Kasumi-1 (cell line): ENCODE measurements at places on chromosomes 4 and X.

- no peak for DNase-seq
Observed at GRCh38 chrX:42189576-42189975, 266.2 kb upstream of the CASK start.

DNA sequence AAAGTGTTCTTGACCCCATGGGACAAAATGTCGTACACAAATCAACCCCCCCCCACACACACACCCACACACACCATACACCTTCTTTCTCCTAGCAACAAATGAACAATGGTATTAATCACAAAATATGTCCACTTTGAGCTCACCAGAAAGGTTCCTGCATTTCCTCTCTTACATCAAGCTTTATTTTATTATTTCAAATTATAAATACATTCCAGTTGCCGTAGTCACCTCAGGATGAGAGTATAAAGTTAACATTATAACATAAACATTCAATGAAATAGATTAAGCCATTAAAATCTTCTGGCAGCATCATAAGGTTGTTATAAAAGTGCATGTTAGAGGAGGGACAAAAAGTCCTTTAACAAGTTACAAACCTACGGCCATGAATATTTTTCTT is 7.3 kb downstream of the XK start:
- DNase-seq, result no peak

DNA sequence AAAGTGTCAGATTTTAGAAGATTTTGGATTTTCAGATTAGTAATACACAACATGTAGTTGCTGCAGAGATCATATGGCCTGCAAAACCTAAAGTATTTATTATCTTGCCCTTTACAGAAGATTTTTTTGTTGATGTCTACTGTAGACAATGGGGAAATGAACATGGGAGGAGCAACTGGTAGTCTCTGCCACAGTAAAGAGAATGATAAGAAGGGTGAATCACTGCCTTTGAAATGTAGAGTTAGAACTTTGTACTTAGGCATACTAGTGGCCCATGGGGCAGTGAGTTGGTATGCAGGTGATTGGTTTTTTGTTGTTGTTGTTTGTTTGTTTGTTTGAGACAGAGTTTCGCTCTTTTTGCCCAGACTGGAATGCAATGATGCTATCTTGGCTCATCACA is 50.1 kb downstream of the GAB1 start:
- no peak for DNase-seq

DNA sequence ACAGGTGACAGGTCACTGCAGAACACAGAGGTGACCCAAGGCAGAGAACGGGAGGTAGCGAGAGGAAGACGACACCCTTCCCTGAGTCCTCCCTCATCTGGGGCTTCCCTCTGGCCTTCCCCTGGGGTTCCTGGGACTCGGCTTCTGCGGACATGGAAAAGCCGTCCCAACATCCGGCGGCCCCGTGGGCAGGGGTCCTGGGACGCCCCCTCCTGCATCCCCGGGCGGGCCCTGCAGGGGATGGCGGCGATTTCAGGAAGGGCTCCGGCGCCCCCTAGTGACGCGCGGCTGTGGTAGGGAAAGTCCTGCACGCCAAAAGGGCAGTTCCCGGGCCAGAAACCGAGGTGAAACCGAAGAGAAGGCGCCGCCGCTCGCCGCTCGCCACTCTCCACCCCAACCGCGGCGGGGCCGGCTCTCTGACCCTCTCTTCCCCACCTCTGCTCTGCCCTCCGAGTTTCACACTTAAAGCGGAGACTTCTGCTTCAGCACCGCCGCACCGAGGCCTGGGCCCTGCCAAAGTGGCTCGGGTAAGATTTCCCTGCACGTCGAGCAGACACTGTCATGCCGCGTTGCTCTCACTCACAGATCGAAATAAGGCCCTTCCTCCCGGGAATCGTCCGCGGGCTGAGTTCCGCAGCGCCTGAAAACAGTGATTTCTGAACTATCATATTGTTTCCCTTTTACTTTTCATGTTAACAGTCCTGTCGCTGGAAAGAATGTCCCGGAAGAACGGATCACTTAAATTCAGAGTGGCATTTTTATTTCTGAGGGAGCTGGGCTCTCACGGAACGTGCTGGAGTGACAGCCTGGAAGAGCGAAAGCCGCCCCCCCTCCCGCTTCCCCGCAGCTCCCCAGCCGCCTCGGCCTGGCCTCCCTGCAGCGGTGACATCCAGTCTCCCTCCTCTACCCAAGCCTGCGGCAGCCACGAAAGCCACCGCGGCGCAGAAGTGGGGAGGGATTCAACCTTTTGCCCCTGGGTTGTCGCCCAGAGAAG is 110.6 kb downstream of the DCTD start:
- DNase-seq, result peak; percentile 57

- DNase-seq, result no peak
Observed at GRCh38 chr4:47374477-47374876, 89.0 kb downstream of the COMMD8 start.

GRCh38 chr4:77843628-77844027 is 19.0 kb upstream of the MRPL1 start:
- no peak for DNase-seq

- DNase-seq, result no peak
Observed at GRCh38 chr4:31094474-31094873, 374.3 kb downstream of the PCDH7 start.

DNA sequence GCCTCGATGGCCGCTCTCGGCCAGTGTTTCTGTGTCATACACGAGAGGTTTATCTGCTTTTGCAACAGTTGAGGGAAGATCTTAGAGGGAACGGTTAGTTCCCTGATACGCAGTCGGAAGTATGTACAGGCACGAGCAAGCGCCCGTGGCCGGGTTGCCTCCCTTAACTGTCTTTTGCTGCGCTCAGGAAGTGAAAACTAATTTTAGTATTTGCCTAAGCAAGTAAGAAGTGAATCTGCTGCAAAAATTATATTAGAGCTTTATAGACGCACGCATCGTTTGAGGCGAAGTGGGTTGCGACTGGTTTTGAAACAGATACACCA is 695 bp downstream of the MTM1 start:
- DNase-seq, result peak; percentile 40

- peak; percentile 58 for DNase-seq
Observed at GRCh38 chrX:76279007-76279406, 106.1 kb downstream of the PBDC1 start.

DNA sequence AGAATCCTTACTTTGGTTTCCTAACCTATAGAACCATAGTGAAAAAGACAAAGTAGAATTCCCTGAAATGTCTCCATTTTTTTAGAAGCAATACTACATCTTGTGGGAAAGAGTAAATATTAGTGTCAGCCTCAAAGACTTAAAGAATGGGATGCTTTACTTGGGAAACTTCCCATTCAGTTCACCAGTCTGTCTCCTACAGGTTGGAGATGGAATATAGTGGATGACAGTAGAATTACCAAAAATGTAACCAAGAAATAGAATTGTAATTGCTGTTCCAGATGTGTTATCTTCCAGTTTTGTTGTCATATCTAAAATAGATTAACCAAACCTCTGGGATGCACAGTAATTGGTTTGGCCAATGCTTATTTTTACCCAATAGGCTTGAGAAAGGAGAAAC is 338.6 kb upstream of the GRID2 start:
- no peak for DNase-seq

- no peak for DNase-seq
Observed at GRCh38 chr4:140343303-140343702, 30.1 kb upstream of the SCOC start.

DNA sequence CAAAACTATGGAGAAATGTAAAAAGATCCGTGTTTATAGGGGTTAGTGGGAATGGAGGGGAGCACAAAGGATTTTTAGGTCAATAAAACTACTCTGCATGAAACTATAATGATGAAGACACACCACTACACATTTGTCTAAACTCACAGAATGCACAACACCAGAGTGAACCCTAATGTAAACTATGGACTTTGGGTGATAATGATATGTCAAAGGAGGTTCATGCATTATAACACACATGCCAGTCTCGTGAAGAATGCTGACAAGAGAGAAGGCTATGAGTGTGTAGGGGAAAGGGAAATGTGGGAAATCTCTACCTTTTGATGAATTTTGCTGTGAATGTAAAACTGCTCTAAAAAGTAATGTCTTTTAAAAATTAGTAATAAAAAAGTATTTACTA is 183.3 kb downstream of the MAB21L2 start:
- no peak for DNase-seq

DNA sequence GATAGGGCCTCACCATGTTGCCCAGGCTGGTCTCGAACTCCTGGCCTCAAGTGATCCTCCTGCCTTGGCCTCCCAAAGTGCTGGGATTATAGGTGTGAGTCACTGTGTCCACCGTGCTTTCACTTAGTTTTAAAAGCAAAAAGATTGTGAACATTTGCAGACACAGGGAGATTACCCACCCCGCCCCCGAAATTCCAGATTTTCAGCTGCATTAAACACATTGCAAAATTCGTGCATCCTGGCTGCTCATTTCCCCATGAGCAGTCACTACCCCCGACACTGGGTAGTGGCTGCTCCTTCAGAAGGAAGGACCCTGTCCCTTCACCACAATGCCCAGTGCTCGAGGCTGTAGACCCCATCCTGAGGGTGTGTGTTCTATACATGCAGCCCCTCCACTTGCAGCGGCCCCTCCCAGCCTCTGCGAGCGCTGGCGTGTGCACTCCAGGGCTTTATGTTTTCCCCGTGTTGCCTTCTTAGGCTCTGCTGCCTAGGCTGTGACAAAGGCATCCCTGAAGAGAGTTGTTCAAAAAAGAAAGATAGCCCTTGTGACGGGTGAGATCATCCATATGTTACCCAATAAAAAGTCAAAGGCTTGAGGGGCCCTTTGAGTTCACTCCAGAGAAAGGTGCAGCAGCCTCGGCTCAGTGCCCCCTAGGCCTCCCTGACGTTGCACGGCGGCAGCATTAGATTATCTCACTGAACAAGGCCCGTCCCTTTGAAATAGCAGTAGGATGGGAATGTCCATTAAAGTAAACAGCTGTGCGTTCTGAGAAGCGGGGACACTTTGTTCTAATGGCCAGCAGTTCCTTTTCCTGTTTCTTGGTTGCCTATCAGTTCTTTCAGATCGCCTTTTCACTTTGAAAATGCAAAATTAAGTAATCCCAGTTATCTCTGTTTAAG is 71.6 kb downstream of the SHROOM2 start:
- no peak for DNase-seq

DNA sequence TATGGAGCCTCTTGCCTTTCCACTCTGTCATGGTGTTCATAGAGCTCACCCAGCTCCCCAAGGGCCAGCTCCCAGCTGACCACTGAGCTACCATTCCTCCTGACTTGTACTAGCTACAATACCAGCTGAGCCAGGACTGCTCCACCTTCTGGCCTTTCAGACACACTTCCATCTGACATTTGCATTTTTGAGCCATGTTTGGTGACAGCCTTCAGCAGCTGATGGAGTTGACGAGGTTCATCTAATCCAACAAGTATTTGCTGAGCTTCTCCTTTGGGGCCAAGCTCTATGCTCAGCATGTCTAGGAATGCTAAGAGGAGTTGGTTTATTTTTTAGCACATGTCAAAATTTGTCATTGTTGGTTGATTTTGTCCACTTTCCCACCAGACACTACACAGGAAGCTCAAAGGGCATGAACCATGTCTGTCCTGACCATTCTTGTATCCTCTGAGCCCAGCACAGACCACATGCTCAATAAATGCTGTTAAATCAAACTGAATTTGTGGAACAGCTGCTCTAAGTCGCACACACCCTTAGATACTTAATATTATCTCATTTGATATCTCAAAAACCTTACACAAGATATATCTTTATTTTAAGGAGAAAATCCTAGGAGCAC is 142.6 kb upstream of the PPARGC1A start:
- peak; percentile 59 for DNase-seq

- peak; percentile 62 for DNase-seq
Observed at GRCh38 chrX:100447655-100448397, 37.8 kb upstream of the PCDH19 start.

DNA sequence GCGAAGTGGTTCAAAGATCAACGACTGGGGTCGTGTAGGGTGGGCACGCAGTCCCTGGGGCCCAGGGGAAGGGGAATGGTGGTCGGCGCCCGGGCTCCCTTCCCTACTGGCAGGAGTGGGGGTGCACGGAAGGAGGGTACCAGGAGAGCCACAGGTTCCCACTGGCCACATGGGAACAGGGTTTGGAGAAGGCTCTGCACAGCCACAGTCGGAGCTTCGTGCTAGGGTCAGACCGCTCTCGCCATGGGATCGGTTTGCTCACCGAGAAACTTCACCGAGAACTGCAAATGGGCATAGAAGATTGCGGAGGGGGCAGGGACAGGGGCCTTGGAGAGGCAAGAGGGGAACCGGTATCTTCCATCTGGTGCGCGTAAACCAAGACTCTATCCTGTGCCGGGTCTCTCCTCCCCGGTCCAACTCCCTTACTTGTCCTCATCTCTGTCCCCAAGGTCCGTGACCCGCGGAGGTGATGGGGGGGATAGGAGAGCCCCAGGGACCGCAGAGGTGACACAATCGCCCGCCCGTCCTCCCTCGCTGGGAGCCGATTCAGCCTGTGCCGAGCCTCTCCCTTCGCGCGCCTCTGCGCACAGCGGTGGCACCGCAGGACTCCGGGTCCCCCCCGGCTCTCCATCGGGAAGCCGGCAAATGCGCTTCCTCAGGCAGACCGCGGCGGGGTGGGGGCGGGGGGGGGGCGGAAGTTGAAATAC is 1.0 kb downstream of the SCD5 start:
- no peak for DNase-seq

- no peak for DNase-seq
Observed at GRCh38 chr4:67261971-67262370, 283.3 kb downstream of the CENPC start.

DNA sequence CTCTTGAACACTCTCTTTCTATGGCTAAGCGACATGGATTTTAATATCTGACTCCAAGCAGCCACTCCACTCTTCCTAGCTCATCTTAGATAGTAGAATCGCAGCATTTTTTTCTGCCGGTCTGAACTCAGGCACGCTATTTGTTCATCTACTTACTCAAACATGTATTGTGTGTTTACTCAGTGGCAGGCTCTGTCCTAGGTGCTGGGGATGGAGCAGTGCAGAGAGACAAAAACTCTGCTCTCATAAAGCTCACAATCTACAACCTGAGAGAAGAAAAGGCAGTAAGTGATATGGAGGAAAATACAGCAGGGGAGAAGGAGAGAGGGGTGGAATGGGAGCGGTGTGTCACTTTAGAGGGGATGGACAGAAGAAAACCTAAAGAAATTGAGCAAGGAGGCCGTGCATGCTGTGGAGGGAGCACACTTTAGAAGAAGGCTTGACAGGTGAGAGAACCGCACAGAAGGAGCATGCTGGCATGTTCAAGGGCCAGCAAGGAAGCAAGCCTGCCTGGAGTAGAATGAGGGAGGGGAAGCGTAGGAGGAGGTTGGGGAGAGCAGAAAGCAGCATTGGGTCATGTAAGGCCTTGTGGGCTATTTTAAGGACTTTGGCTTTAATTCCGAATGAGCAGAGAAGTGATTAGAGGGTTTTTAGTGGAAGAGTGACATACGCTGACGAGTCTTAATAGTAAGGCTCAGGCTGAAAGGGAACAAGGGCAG is 132.0 kb downstream of the ANK2 start:
- no peak for DNase-seq

DNA sequence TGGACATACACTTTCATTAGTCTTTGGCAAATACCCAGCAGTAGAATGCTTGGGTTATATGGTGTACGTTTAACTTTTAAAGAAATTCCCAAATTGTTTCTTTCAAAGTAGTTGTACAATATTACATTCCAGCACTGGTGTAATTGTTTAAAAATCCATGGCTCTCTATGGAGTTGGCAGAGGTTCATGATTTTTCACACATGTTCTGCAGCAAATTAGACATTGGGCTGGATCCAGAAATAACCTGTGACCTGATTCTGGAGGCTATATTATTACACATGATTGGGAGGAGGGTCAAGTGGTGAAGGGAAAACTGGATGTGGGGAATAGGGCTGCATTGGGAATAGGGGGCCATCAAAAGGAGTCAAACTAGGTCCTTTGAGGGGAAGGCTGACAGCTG is 41.9 kb downstream of the MAMLD1 start:
- DNase-seq, result no peak
